Left ventricle myocardium inferior (tissue), 1 donor: ENCODE measurements at places on chromosomes 5 and 9. TPM values are rescaled to one million over a fixed set of nuclear protein-coding genes. Genes with fewer than 3 reads are reported as not detected.

MEIKIN gene
- not detected for total RNA-seq

SPINK4 gene
- not detected for total RNA-seq

SVEP1 gene
- 8.8 TPM for total RNA-seq

HMGXB3 gene
- 14.7 TPM for total RNA-seq

RPL37 gene
- 624 TPM for total RNA-seq

SLU7 gene
- total RNA-seq: 56.2 TPM

UBE2QL1 gene
- total RNA-seq: 25.5 TPM
